ENCODE measurements at places on chromosomes 7 and 10. TPM values are rescaled to one million over a fixed set of nuclear protein-coding genes. Genes with fewer than 3 reads are reported as not detected.

The MYL10 gene
- not detected for total RNA-seq

The UBE3C gene
- total RNA-seq = 55.5 TPM

The LIPM gene
- total RNA-seq = not detected

The AGAP9 gene
- 4.6 TPM for total RNA-seq

The LRRC17 gene
- total RNA-seq = not detected

The PTPRN2 gene
- total RNA-seq = 1.9 TPM

The LRIT1 gene
- total RNA-seq = not detected

The SAP25 gene
- total RNA-seq = 32.5 TPM

The ZNF117 gene
- total RNA-seq = 12.7 TPM

The LIPJ gene
- total RNA-seq = not detected

The WDR11 gene
- 70.8 TPM for total RNA-seq

The UNCX gene
- not detected for total RNA-seq

The IRF5 gene
- 13.0 TPM for total RNA-seq

DNA sequence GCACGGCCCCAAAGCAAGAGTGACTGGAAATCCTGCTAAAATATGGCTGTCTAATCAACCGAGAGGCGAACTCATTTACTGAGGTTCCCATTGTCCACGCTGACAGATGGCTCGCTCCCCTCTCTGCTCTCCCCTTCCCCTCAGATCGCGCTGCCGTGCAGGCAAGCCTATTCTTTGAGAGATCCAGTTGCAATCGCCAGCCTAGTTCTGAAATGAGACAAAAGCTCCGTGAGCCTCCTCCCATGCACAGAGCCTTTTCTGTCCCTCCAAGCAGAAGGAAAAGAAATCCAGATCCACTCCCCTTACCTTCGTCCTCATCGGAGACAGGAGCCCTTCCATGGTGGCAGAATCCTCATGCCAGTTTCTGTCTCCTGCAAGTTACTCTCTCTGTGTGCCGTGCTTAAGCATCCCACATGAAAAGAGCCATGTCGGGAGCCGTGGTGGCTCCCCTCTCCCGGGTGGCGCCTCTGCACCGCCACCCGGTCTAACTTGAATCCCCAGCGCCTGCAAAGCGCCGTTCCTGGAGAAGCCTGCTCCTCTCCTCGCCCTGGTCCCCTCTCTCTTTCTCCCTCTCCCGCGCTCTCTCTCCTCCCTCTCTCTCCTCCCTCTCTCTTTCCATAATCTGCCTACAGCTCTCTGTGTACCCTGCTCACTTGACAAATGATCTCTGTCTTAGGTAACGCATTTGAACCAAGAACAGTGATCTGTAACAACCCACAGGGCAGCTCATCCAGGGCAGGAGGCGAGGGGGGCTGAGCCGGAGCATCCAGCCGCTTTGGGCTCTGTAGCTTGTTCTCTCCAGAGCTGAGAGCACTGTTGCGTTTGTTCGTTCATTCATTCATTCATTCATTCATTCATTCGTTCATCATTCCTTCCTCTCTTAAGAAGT, 156.8 kb downstream of the FRMD4A start:
- H3K27ac ChIP-seq = no peak overlapping the region
- peaks cover 19% of the 10 kb centered on the region for H3K27me3 ChIP-seq
- H3K36me3 ChIP-seq = no peaks in the 10 kb centered on the region

- no peaks in the 10 kb centered on the region for H3K4me1 ChIP-seq
- H3K4me3 ChIP-seq = no peak overlapping the region
- no peak overlapping the region for H3K27ac ChIP-seq
- no peaks in the 10 kb centered on the region for H3K27me3 ChIP-seq
Observed at GRCh38 chr10:68876246-68877138, 24.6 kb upstream of the DDX50 start.

- no peaks in the 10 kb centered on the region for H3K4me1 ChIP-seq
- H3K27me3 ChIP-seq = no peaks in the 10 kb centered on the region
- no peak for DNase-seq
- no peak overlapping the region for H3K4me3 ChIP-seq
- peaks cover 17% of the 10 kb centered on the region for H3K36me3 ChIP-seq
Observed at GRCh38 chr10:18619016-18619415, 32.4 kb downstream of the NSUN6 start.

DNA sequence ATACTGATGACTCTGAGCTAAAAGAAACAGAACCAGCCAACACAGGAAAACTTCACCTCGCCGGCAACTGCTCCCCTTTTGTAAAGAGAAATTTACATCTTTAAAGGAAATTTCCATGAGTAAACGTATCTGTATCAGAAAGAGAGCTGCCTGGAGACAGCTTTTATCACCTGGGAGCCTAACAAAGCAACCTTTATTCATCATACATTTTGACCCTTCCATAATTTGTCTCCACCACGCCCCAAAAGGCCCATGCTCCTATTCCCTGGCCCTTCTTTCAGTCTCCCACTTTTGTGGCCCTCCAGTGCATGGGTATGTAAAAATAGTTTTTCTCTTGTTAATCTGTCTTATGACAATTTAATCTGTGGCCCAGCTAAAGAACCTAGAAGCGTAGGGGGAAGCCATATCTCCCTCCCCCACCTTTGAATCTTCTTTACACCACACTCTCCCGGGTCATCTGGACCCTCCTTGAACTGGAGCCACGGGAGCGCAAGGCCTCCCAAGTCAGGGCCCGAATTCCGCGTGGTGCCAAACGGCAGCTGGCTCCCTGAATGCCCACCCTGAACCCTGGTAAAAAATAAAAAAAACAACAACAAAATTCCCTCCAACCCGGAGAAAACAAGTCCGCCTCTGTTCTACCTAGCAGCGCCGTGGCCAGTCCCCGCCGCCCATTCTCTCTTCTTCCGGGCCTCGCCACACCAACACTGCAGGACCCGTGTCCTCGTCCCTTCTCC, 15.4 kb upstream of the FKBP9 start:
- peaks cover 11% of the 10 kb centered on the region for H3K4me1 ChIP-seq
- DNase-seq = no peak
- peak overlapping the region; percentile 66 for H3K4me3 ChIP-seq
- H3K27me3 ChIP-seq = no peaks in the 10 kb centered on the region
- no peak overlapping the region for H3K27ac ChIP-seq
- no peaks in the 10 kb centered on the region for H3K36me3 ChIP-seq

GRCh38 chr7:47988496-47989386, 9.3 kb upstream of the HUS1 start:
- no peaks in the 10 kb centered on the region for H3K27me3 ChIP-seq
- H3K4me3 ChIP-seq = no peak overlapping the region
- H3K27ac ChIP-seq = no peak overlapping the region
- peaks cover 13% of the 10 kb centered on the region for H3K4me1 ChIP-seq
- H3K36me3 ChIP-seq = no peaks in the 10 kb centered on the region

- no peaks in the 10 kb centered on the region for H3K27me3 ChIP-seq
- no peak for DNase-seq
- no peak overlapping the region for H3K27ac ChIP-seq
- H3K4me3 ChIP-seq = no peak overlapping the region
Observed at GRCh38 chr10:47095211-47095610, 184.0 kb downstream of the PTPN20 start.

GRCh38 chr10:102120991-102121738, 997 bp upstream of the LDB1 start:
- no peaks in the 10 kb centered on the region for H3K36me3 ChIP-seq
- H3K27ac ChIP-seq = peak overlapping the region; percentile 96
- H3K4me1 ChIP-seq = peaks cover 49% of the 10 kb centered on the region
- H3K27me3 ChIP-seq = no peaks in the 10 kb centered on the region
- peak; percentile 55 for DNase-seq

- no peak overlapping the region for H3K4me3 ChIP-seq
- no peak for DNase-seq
- H3K27ac ChIP-seq = no peak overlapping the region
Observed at GRCh38 chr10:44238212-44238611, 146.7 kb downstream of the CXCL12 start.

GRCh38 chr7:90025771-90026170, 128.5 kb upstream of the STEAP1 start:
- no peaks in the 10 kb centered on the region for H3K27me3 ChIP-seq
- H3K27ac ChIP-seq = no peak overlapping the region
- no peak for DNase-seq
- H3K4me1 ChIP-seq = no peaks in the 10 kb centered on the region
- no peak overlapping the region for H3K4me3 ChIP-seq
- H3K36me3 ChIP-seq = no peaks in the 10 kb centered on the region

GRCh38 chr10:72088889-72089575, 681 bp upstream of the SPOCK2 start:
- peak overlapping the region; percentile 80 for H3K4me3 ChIP-seq
- H3K27ac ChIP-seq = peak overlapping the region; percentile 89
- no peaks in the 10 kb centered on the region for H3K36me3 ChIP-seq
- H3K27me3 ChIP-seq = no peaks in the 10 kb centered on the region
- DNase-seq = peak; percentile 78
- H3K4me1 ChIP-seq = peaks cover 46% of the 10 kb centered on the region

GRCh38 chr10:70232859-70233108, 445 bp downstream of the PPA1 start:
- no peak overlapping the region for H3K27ac ChIP-seq
- peaks cover 10% of the 10 kb centered on the region for H3K36me3 ChIP-seq
- H3K4me1 ChIP-seq = peaks cover 18% of the 10 kb centered on the region

GRCh38 chr10:14010769-14011574, 319.8 kb downstream of the FRMD4A start:
- DNase-seq = no peak
- peaks cover 14% of the 10 kb centered on the region for H3K4me1 ChIP-seq
- no peak overlapping the region for H3K4me3 ChIP-seq
- no peaks in the 10 kb centered on the region for H3K36me3 ChIP-seq

- no peak overlapping the region for H3K27ac ChIP-seq
- H3K27me3 ChIP-seq = no peaks in the 10 kb centered on the region
- H3K36me3 ChIP-seq = no peaks in the 10 kb centered on the region
- DNase-seq = no peak
- H3K4me3 ChIP-seq = no peak overlapping the region
Observed at GRCh38 chr7:50228148-50228547, 76.4 kb upstream of the IKZF1 start.

DNA sequence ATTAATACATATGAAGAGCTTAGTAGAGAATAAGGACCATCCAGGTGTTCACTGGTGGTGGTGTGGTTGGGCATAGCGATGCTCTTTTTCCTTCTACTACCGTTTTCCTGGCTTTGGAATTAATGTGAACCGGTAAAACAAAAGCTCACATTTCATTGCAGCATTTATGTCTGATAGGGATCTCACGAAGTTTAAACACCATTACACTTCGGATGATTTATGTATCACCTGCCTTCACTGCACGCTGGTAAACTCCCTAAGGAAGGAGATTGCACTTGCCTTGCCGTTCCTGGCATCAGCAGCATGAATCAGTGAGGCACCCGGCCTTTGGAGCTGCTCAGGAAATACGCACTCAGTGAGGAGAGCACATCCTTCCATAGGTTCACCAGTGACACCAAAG, 47.5 kb downstream of the WIPF3 start:
- H3K27ac ChIP-seq = no peak overlapping the region
- H3K4me1 ChIP-seq = no peaks in the 10 kb centered on the region
- H3K36me3 ChIP-seq = no peaks in the 10 kb centered on the region
- H3K4me3 ChIP-seq = no peak overlapping the region

- peaks cover 6% of the 10 kb centered on the region for H3K4me1 ChIP-seq
- no peak overlapping the region for H3K4me3 ChIP-seq
- H3K27me3 ChIP-seq = peaks cover 4% of the 10 kb centered on the region
- no peak overlapping the region for H3K27ac ChIP-seq
- H3K36me3 ChIP-seq = no peaks in the 10 kb centered on the region
Observed at GRCh38 chr7:8189625-8190024, 72.3 kb downstream of the ICA1 start.

DNA sequence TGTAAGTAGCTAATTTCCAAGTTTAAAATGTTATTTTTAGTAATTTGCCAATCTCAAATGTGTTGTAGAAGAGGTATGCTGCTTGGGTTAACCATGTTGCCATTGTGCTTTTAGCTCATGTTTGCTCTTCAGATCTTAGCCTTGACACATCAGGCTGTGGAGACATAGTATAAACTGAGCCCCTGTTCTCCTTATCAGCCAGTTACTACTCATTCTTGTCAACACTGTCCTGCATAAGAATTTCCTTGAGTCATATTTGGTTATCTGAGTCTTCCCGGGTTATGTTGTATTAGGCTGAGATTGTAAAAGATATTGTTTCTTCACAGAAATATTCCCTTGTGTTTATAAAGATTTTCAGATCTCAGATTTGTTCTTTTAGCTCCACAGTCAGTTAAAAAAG, 4.1 kb downstream of the SSBP1 start:
- H3K27ac ChIP-seq = no peak overlapping the region
- no peaks in the 10 kb centered on the region for H3K27me3 ChIP-seq
- H3K36me3 ChIP-seq = peaks cover 63% of the 10 kb centered on the region
- peaks cover 4% of the 10 kb centered on the region for H3K4me1 ChIP-seq
- no peak for DNase-seq

DNA sequence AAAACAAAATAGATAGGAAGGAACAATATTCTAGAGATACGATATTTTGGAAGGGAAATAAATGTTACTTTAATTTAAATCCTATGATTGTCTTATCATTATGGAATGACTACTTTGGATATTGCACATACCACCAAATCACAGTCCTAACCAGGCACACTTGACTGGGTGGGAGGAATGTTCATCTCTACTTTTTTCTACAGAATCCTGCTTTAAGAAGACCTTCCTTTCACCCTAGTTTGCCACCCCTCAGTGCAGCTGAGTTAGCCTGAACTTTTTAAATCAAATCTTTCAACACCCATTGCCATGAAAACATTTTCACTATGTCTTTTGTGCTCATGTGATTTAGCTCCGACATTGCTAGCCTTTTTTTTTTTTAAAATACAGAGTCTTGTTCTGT, 38.1 kb downstream of the RELN start:
- no peaks in the 10 kb centered on the region for H3K27me3 ChIP-seq
- no peak overlapping the region for H3K4me3 ChIP-seq
- H3K4me1 ChIP-seq = no peaks in the 10 kb centered on the region
- H3K27ac ChIP-seq = no peak overlapping the region

GRCh38 chr7:115178835-115179234, 256.9 kb downstream of the MDFIC start:
- no peaks in the 10 kb centered on the region for H3K4me1 ChIP-seq
- no peaks in the 10 kb centered on the region for H3K27me3 ChIP-seq
- no peak for DNase-seq
- no peak overlapping the region for H3K4me3 ChIP-seq

DNA sequence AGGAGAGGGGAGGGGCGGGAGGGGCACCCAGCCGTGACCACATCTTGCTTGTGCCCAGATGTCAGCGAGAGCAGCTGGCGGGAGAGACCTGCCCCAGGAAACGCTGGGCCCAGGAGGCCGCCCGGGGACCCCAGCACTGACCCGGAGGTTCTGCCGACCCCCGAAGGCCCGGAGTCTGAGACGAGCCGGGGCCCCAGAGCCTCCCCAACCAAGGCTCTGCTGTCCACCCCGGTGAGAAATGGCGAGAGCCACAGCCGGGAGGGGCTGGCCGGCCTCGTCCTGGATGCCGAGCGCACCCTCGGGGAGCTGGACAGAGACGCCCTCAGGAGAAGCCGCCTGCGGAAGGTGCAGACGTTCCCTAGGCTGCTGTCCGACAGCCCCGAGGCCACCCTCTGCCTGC, 25.9 kb downstream of the KNDC1 start:
- H3K4me1 ChIP-seq = no peaks in the 10 kb centered on the region
- no peaks in the 10 kb centered on the region for H3K36me3 ChIP-seq
- H3K27ac ChIP-seq = no peak overlapping the region
- H3K27me3 ChIP-seq = no peaks in the 10 kb centered on the region
- no peak overlapping the region for H3K4me3 ChIP-seq

Data from natural killer cell (primary cell).